Activated CD8-positive, alpha-beta memory T cell treated with anti-CD3 and anti-CD28 coated beads for 1 hour (primary cell): ENCODE measurements at places on chromosomes 2 and 18.

GRCh38 chr2:223101340-223102039 is 49.5 kb downstream of the KCNE4 start:
- no peak for DNase-seq

DNA sequence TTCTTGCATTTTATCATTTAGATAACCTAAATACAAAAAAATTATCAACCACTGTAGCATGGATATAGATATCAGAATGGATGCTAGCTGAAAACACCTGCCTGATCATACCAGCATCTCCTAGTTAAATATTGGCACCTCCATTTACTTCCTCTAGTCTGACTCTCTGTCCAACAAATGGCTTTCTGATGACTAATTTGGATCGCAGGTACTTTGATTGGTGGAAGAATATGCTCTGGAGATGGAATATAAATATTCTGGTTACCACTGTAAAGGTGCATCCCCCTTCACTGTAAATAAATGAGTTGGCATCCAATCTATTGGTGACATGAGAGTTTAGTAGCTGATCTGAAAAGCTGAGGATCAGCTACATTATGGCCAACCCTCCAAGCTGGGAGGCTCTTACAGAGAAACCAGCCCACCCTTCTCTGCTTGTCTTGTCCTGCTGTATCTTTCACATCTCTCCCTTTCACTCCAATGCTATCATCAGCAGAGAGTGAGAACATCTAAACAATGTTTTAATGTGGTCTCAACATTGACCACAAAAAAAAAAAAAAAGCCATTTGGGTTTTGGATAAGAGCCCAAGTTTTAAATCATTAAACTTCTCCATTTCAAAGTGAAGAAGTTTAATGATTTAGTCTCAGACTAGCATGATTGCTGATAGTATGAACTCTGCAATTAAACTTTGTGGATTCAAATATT is 90.5 kb downstream of the PMAIP1 start:
- no peak for DNase-seq

DNA sequence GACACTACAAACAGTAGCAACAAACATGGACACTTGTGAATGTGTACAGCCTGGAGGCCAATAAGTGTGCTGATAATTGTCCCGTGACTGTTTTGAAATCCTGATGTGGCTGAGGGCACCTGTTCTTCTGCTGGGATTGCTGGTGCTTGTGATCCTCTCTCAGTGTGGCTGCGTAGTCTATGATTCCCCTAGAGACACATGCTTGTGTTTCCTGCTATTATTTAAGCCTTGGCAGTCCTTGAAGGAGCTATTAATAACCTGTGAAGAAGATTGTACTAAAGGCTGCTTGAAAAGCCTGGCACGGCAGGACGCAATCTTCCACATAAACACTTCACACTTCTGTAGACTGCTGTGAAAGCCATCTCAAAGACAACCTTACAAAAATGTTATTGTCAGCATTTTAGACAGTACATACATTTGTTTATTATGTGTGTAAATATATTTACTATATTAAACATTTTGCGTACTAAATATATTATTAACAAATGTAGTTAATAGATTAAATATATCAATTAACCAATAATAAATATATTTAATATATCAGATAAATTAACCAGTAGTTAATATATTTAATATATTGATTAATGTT is 71.4 kb downstream of the GALR1 start:
- no peak for DNase-seq

DNA sequence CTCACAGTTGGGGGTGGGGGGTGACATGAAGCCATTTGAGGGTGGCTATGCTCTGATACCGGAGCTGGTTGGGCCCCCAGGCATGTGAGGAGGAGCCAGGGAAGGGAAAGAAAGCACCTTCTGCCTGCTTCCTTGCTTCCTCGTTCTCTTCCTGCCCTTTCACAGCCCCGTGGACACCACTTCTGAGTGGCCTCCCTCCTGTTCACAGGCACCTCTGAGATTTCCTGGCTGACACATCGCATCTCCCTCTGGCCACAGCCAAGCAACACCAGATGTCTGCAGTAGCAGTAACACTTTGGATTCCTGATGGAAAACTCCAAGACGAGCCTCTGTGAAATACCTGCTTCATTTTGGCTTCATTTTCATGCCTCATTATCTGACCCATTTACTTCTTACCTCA is 64.7 kb upstream of the ST3GAL5 start:
- no peak for DNase-seq

DNA sequence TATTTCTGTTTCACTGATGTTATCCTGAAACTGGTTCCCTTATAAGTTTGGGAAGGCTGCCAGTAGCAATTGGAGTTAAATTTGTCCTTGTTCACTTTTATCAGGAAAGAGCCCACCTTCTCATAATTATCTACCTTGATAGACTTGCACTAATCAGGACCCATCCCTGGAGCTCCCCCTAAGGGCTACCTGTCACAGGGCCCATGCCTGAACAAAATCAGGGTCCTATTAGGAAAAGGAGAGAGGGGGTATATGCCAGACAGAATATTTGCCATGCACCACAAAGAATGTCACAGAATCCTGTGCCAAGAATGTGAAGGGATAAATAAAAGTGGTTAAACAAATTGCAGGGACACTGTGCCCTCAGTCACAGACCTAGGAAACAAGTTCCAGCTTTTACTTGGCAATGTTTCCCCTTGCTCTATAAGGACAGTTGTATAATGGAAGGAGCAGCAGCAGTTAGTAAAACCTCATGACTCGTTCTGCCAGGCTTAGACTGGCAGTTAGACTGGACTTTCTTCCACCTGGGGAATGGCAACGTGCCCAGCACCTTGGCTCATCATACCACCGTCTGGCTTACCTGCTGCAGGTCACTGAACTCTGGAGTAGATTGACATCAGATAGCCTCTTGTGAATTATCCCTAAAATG is 32.3 kb upstream of the VWC2L start:
- no peak for DNase-seq

GRCh38 chr18:66641056-66641455 is 37.2 kb upstream of the CDH19 start:
- DNase-seq = no peak

DNA sequence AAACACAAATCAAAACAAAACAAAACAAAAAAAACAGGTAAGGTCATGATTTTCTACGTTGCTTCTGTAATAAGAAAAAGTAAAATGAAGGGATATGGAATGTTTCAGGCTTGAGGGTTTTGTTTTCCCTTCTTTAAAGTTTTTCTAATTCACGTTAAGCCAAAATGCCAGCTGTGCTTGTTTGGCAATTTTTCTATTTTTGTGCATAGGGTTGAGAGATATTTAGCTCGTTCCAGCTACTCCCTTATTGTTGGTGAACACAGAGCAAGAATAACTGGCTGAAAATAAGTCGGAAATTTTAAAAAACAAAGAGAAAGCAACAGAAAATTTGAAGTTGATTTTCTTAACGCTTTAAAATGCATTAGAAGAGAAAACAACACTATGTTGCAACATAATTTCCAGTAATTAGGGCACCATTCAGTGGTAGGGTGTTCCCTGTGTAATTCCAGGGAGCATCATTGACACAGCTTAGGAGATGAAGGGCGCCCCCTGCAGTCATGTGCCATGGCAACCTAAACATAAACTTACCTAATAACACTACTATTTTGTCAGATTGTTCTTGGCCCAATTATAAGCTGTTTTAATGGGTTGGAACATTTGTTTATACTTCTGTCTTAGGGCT is 99.5 kb downstream of the DTNA start:
- no peak for DNase-seq

DNA sequence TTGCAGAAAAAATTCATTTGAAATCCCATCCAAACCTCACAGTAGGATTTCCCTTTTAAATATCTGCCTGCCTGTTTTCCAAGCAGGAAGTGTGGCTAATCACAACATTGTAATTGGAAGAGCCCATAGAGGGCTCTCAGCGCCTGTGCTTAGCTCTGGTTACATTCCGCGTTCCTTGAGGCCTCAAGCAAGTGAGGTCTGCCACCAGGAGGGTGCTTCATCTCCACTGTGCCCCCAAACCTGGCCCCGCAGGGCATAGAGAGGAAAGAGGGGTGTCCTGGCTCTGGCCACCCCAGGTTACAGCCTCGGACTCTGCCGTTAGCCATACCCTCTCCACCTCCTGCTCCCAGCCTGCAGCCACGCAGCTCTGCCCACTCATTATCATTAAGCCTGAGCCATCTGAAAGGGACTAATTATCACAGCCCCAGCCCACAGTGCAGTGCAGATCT is 214.8 kb downstream of the SP3 start:
- DNase-seq = no peak

DNA sequence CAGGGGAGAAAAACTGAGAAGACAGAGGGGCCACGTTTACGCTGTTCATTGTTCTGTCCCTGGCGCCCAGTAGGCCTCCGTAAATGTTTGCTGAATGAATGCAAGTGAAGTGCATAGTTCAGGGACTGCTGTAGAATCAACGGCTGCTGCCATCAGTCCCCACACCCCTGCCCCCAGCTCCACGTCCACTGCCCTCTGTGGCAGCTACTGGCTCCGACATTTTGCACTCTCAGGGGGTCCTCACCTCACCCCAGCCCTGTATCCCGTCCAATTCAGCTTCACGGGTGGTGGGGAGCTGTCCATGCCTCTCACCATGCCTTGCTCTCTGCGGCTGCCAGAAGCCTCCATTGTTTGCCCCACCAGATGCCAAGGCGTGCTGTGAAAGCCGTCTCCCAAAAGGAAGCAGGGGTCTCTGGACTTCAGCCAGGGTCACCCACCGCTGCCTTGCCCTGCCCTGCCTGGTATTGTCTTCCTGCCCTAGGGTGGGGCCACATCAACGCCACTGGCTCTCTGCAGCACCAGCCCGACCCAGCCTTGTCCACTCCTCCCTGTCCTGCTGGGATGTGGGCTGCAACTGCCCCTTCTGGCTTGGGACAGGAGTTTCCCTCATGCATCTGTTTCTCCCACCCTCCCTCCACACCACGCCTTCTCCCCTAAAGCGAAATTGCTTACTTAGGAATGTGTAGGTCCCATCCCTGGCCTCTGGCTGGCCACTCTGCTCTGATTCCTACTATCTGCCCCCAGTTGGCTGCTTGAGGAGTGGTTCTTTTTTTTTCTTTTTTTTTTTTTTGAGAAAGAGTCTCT is 86.0 kb downstream of the RHOB start:
- DNase-seq = no peak

GRCh38 chr2:239815671-239816070 is 209.5 kb downstream of the NDUFA10 start:
- DNase-seq = no peak

DNA sequence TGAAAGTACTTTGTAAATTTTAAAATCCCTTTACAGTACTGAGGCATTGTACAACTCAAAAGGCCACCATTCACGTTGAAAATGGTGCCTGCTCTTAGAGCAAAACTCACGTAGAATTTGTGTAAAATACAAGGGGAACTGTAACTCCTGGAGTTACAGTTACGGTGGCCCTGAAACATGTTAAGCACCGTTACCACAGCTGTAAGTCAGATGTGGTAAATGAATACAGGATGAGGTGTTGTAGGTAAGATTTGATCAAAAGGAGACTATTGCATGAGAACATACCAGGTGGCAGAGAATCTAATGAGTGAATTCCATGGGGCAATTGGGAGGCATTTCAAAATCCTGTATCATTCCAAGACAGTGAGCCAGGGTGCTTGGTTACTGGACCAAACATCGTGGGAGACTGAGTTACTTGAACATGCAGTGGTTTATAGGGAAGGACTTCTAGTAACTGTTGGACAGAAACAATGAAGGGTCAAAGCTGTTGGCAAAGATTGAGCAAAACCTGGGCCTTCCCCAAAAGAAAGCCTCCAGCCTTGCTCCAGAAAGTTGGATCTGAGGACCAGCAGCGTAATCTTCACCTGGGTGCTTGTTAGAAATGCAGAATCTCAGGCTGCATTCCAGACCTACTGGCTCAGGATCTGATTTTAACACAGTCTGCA is 535.8 kb upstream of the POU3F3 start:
- DNase-seq = no peak

GRCh38 chr2:17916584-17916983 is 38.1 kb downstream of the KCNS3 start:
- DNase-seq = no peak

- DNase-seq = no peak
These were observed 94.8 kb upstream of the UXS1 start for GRCh38 chr2:106288873-106289272.

- DNase-seq = no peak
These were observed 61.8 kb downstream of the ADD2 start for GRCh38 chr2:70706026-70706795.

DNA sequence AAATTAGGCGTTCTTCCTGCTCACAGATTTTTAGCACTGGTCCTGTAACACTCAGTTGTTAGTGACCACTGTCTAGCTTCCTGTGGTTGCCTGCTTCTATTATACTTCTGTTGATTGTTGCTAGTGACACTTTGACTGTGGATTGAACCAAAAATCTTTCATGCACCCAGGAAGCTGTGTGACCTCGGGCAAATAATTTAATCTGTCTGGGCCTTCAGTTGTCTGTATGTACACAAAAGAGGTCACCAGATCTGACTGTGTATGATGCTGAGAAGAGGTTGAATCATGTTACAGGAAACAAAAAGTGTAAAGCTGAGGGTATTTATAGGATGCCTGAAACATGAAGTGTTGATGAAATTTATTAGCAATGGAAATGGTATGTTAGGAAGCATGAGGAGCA is 12.7 kb downstream of the ICOS start:
- no peak for DNase-seq

DNA sequence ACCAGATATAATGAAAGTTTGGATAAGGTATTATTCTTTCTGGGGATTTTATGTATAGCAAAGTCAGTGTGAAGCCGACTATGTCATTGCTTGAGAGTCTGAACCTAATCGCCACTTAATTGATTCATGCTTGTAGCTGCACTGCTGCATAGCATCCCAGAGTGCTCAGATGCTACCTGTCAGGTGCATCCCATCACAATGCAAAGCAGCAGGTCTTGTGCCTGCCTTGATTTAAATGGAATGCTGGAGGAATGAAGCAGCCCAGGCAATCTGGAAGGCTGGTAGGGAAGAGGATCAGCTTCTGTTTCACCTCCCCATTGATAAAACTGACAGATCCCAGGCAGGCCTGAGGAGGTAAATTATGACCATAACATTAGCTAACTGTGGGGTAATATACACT is 40.4 kb upstream of the ATIC start:
- no peak for DNase-seq

DNA sequence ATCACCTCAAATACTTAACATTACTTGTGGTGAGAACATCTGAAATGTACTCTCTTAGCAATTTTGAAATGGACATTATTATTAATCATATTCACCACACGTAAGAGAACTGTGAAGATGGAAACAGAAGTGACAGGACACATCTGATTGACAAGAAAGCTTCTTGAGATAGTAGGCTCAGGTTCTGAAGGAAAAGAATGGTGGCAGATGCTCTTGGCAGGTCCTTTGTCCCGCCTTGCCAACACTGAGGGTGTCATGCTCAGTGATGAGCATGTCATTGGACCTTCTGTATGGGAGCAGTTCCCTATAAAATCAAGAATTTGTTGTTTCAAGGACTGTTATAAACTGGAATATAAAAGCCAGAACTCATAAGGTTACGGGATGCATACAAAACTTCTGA is 428.1 kb downstream of the THSD7B start:
- DNase-seq = no peak

GRCh38 chr2:119478978-119479295 is 45.3 kb downstream of the SCTR start:
- DNase-seq = no peak
